ENCODE measurements at places on chromosomes 3 and 15.

- DNase-seq, result no peak
Observed at GRCh38 chr15:93617443-93617842, 528.4 kb upstream of the RGMA start.

GRCh38 chr3:170354760-170355159, 2.8 kb upstream of the SKIL start:
- DNase-seq, result no peak

GRCh38 chr3:190645932-190646460, 132.1 kb downstream of the IL1RAP start:
- DNase-seq, result no peak

DNA sequence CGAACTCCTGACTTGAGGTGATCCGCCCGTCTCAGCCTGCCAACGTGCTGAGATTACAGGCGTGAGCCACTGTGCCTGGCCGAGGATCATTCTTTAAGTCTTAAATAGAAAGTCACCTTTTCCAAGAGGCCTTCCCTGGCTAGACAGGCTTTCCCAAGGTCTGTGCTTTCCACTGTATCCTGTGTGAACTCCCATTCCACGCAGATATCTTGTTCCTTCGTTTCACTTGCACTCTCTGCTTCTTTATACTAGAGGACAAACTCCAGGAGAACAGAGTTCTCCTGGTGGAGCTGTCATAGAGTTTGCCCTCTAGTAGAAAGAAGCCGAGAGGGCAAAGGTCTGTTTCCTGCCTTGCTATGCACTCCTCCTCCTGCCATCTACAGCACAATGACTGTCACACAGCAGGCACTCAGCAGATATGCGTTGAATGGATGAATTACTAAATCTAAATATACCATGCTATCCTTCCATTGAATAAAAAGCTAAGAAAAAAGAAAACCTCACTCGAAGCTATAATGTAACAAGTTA, 211.2 kb downstream of the FOXP1 start:
- no peak for DNase-seq

GRCh38 chr3:99470841-99471240, 167.6 kb upstream of the COL8A1 start:
- DNase-seq, result no peak

- DNase-seq, result no peak
Observed at GRCh38 chr15:68450192-68450591, 18.2 kb upstream of the ITGA11 start.

GRCh38 chr3:58748024-58748423, 81.5 kb upstream of the FAM3D start:
- no peak for DNase-seq

- DNase-seq, result no peak
Observed at GRCh38 chr3:149163066-149163465, 33.6 kb downstream of the HPS3 start.

DNA sequence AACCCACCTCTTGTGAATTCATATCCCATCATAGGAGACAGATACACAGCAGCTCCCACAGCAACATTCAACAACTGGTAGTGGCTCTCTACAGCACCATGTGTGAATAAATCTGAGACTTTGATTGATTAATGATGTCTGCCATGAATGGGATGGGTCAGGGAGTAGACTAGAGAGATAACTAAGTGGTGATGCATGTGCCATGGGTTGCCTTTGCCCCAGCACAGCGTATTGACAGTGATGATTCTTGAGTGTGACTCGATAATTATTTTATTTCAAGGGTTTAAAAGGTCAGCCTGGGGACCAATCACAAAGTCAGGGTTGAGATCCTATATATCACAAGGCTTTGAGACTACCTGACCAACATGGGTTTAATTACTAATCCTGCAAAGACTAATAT, 295.9 kb downstream of the PTPRG start:
- no peak for DNase-seq

DNA sequence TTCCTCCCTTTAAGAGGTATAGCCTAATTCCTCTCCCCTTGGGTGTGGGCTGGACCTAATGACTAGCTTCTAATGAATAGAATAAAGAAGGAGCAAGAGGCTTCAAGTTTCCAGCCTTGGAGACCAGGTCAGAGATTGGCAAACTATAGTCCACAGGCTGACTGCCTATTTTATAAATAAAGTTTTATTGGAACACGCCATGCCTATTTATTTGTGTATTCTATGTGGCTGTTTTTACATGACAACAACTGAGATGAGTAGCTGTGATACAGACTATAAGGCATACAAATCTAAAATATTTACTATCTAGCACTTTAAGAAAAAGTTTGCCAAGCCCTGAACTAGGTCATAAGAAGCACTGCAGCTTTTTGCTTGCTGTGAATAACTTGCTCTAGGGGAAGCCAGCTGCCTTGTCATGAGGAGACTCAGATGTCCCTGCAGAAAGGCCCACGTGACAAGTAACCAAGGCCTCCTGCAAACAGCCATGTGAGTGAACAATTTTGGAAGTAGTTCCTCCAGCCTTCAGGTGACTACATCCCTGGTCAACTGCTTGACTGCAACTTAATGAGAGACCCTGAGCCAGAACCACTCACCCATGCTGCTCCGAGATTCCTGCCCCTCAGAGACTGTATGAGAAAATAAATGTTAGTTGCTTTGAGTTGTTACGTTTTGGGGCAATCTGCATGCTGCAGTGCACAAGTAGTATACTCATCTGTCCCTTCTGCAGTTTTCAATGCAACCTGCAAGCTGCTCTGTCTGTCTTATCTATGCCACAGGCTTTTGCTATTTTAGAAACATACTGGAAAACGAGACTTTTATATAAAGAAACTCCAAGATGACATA, 21.1 kb upstream of the MAP3K13 start:
- no peak for DNase-seq

- DNase-seq, result peak; percentile 42
Observed at GRCh38 chr3:107524326-107524840, 1.6 kb downstream of the BBX start.

GRCh38 chr3:78867409-78868372, 900.1 kb downstream of the ROBO1 start:
- DNase-seq, result peak; percentile 27

All from kidney glomerular epithelial cell (primary cell).